ENCODE measurements at places on chromosomes 16 and 17.

- DNase-seq: no peak
Measured at GRCh38 chr16:53529513-53529912, 26.5 kb upstream of the AKTIP start.

DNA sequence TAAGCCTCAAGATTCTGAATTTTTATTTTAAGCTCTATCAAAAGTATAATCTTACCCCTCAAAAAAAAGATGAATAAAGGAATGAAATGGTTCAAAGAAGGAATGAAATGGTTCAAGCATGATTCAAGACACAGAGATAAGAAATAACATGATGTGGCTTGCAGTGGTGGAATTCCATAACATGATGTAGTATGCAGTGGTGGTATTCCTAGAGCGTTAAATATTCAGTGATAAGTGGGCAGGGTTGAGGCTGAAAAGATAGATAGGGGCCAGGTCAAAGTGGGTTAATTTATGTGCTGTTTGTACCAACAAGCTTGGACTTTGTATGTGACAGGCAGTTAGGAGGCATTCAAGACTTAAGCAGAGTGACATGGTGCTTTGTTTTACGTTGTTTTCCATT is 29.6 kb downstream of the TNRC6A start:
- DNase-seq: no peak

GRCh38 chr16:48075398-48075797 is 80.4 kb downstream of the ABCC12 start:
- no peak for DNase-seq

DNA sequence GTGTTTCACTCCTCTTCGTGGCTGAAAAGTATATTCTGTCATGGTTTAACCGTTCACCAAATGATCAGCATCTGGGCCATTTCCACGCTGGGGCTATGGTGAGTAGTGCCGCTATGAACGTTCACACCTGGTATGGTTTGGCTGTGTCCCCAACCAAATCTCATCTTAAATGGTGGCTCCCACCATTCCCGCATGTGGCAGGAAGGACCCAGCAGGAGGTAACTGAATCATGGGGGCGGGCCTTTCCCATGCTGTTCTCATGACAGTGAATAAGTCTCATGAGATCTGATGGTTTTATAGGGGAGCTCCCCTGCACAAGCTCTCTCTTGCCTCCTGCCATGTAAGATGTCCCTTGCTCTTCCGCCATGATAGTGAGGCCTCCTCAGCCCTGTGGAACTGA is 45.7 kb upstream of the ZNF469 start:
- no peak for DNase-seq

DNA sequence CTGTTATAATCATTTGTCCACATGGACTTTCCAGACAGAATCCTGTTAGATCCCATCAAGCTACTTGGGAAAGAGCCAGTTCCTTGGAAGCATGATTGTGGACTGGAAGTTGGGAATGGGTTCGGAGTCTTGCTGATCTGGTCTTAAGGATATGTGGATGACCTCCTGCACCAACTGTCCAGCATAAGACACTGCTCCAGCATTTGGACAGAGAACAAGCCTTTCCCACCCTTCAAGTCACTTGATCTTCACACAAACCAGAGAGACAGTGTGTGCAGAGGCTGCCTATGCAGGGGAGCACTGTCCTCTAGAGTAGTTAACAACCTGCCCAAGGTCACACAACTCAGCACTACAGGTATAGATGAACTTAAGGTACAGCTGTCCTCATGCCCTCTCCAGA is 5.8 kb upstream of the MT1B start:
- no peak for DNase-seq

DNA sequence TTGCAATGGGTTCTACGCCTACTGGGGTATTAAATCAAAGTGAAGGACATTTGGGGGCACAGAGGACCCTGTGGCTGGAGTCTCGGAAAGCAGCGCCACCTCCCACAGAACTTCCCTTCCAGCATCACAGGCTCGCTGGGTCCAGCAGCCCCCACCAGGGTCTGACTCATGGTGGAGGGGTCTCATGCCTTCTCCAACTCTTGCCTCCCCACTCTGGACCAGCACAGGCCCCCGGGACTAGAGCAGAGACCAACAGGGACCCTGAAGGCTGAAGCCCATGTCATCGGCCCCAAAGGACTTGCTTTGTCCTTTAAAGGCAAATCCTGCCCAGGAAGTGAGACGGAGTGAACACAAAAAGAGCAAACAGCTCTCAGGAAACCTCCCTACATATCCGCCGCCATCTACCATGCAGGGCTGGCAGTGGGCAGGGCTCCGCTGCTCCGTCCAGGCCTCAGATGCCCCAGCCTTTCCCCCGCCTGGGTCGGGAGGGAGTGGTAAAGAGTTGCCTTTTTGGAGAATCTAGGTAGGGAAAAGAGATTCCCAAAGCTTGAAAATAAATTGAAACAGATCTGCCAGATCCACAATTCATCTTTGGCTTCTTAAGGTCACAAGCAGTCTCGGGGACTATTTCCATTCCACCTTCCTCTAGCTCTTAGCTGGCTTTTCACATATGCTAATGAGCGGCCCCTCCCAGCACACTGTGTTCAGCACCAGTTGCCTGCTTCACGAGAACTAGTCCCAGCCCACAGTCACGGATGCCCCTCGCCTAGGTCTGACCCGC is 2.1 kb upstream of the GPRC5C start:
- no peak for DNase-seq

DNA sequence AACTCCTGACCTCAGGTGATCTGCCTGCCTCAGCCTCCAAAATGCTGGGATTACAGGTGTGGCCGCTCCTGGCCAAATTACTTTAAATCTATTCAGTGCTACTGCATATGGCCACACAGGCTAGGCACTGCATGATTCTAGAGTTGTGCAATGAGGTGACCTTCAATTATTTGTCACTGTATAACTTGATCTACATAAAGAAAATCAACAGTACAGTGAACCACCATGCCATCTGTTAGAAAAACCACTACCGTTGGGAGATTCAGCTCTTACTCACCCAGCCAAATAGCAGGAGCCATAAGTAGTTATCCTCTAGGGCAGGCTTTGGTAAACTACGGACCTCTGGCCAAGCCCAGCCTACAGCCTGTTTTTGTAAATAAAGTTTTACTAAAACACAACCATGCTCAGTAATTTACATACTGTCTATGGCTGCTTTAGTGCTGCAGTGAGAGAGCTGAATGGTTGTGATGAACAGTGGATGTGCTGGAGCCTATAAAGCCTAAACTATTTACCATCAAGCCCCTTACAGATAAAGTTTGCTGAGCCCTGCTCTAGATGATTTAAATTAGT is 40.7 kb upstream of the TANC2 start:
- no peak for DNase-seq

- no peak for DNase-seq
Measured at GRCh38 chr17:1089915-1090314, 89.9 kb downstream of the ABR start.

DNA sequence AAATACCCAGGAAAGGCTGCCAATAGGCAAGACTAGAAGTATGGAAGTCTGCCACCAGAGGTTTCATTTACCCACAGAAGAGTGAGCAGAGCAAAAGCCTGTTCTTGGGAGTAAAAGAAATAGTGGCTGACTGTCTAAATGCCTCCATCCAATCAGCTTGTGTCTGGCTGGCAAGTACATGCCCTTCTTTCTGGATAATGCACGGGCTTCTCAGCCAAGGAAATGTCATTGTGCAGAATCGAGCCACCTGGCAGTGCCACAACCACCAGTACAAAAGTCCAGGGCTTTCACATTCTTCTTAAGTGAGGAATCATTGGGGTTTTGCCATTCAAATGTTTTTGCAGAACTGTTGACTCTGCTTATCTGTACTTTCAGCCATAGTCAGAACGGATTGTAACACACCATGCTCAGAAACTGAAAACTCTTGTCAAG is 10.1 kb upstream of the ERCC4 start:
- DNase-seq: no peak

GRCh38 chr17:82865274-82865673 is 25.5 kb upstream of the ZNF750 start:
- no peak for DNase-seq

DNA sequence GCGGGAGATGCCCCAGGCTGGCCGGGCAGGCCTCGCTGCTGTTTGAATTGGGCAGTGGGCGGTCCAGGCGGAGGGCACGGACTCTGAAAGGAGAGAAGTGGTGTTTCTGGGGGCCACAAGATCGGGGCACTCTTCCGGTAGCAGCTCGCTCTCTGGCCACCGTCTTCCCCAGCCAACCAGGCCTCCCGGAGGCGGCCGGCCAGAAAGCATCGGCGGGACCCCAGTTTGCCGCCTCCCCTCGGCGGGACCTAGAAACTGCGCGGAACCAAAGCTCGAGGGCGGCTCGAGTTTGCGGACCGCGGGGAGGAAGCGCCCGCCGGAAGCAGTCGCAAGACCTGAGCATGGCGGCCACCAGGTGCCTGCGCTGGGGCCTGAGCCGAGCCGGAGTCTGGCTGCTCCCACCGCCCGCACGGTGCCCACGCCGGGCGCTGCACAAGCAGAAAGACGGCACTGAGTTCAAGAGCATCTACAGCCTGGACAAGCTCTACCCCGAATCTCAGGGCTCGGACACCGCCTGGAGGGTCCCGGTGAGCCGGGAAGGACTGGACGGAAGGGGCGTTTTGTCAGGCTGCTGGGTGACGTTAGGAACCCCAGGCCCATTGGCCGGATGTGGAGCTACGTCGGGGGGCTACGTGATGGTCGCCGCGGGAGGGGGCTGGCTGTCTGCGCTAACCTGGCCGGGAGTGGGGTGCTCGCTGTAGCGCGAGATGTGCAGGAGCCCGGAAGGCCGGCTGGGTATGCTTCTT is at the start of gene MRPL58:
Gene MRPL58, plus strand, starts transcription at position 325 of the 746 bp plus-strand sequence. Its CDS starts 17 bp downstream, at position 342.
- peak; percentile 85 for DNase-seq

GRCh38 chr17:31511195-31511578 is 119.7 kb downstream of the RAB11FIP4 start:
- DNase-seq: no peak

GRCh38 chr17:27466376-27466742 is 10.1 kb downstream of the KSR1 start:
- DNase-seq: no peak

DNA sequence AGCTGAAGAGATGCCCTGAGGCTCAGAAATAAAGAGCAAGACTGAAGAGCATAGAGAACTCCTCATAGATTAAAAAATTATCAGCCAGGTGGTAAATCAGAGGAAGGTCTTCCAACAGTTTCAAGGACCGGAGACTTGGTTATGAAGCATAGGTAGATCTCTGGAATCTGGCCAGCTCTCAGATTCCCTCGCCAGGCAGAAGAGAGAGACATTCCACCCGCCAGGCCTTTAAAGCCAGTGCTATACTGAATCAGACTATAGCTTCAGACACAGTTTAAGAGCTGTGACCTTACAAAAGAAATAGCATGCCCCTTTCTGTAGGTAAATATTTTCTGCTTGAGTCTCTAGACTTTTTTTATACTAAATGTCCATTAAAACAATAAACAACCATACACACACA is 70.3 kb downstream of the NFATC3 start:
- DNase-seq: no peak

- DNase-seq: no peak
Measured at GRCh38 chr17:27473190-27473747, 17.0 kb downstream of the KSR1 start.

DNA sequence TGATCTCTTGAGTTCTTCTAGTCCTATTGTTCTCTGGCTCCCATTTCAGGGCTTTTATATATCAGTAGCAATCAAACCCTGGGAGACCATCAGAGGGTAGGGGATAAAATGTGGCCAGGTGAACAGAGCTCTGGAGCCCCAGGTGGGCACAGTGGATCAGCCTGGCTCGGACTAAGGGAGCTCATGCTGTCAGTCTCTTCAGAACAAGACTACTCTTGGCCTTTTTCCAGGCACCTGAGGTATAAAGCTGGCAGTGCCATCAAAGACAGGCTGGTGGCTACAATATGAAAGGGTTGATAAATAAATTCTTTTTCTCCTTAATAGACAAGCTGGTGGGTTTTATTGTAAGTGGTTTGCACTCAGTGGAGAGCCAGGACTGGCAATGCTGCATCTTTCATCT is 160.0 kb upstream of the CCL2 start:
- DNase-seq: no peak

- no peak for DNase-seq
Measured at GRCh38 chr17:74295625-74296547, 21.9 kb downstream of the DNAI2 start.

DNA sequence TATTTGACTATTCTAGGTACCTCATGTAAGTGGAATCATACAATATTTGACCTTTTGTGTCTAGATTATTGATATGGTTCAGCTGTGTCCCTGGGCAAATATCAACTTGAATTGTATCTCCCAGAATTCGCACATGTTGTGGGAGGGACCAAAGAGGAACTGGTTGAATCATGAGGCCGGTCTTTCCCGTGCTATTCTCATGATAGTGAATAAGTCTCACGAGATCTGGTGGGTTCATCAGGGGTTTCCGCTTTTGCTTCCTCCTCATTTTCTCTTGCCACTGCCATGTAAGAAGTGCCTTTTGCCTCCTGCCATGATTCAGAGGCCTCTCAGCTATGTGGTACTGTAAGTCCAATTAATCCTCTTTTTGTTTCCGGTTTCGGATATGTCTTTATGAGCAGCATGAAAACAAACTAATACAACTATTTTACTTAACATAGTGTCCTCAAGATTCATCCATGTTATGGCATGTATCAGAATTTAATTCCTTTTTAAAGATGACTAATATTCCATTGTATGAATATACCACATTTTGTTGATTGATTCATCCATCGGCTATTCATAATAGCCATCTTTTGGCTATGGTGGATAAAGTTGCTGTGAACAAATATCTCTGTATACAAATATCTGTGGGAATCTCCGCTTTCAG is 129.1 kb downstream of the FTO start:
- DNase-seq: no peak

GRCh38 chr16:31472709-31473203 is 804 bp downstream of the TGFB1I1 start:
- DNase-seq: peak; percentile 65

GRCh38 chr16:48961546-48961945 is 320.1 kb downstream of the CBLN1 start:
- no peak for DNase-seq

DNA sequence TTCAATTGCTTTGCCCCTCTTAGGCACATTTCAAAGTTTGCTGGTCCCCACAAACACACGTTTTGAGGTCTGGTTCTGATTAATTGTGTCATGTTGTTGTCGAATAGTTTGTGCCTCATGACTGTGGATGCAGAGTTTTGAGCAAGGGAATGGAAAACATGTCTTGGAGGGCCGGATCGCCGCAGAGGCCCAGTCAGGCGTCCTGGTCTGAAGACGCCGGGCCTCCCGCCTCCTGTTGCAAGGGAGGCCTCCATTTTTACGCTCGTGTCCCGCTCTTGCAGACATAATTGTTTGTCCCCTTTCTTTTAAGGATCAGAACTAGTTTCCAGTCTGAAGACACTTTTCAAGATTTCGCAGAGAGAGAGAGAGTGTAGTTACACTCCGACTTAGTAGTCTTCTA is 3.2 kb downstream of the NTN1 start:
- DNase-seq: no peak

- DNase-seq: no peak
Measured at GRCh38 chr16:83727018-83727417, 80.8 kb upstream of the HSBP1 start.

Measured in CD4-positive, alpha-beta T cell treated with Interleukin-17A for 1 hour (primary cell).